ENCODE measurements at places on chromosomes 2 and 18.

- DNase-seq, result no peak
These were observed 35.4 kb upstream of the DNER start for GRCh38 chr2:229749779-229750178.

GRCh38 chr2:117714110-117714509 lies 100.4 kb upstream of the DDX18 start:
- no peak for DNase-seq

GRCh38 chr2:223601018-223601417 lies 1.1 kb downstream of the SCG2 start:
- no peak for DNase-seq

- no peak for DNase-seq
These were observed 78.9 kb upstream of the CYRIA start for GRCh38 chr2:16744521-16744920.

DNA sequence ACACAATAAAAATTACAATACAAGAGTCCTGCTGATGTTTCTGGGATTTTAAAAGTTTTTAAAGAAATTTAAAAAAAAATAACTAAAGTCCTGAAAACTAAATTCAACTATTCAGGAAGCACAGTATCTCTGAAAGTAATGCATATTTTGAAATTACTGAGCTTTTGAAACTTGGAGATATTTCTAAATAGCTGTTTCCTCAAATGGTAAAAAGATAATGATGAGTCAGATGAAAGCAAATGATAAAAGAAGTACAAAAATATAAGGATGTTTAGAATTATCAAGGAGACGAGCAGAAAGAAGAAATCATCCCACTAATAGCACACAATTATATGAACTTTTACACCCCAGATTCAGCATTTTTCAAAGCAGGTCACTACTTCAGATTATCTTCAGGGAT lies 90.2 kb upstream of the SLC25A52 start:
- no peak for DNase-seq

DNA sequence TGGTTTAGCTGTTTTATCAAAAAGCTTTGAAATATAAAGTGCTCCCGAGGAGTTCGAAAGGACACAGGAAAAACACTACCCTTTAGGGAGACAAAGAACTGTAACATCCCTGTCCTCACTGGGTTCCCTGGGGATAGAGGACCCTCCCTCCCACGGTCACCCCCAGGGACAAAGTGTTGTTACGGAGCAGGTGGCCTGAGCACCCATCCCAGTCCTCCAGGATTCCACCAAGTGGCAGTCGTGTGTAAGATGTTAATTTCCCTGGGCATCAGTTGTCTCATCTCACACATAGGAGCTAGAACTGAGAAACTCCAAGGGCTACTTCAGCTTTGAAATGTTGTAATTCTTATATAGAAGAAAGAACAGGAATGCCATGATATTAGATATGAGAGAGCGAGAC lies 137.7 kb downstream of the ALK start:
- no peak for DNase-seq

- DNase-seq, result no peak
These were observed 159.8 kb upstream of the STK17B start for GRCh38 chr2:196331143-196331542.

DNA sequence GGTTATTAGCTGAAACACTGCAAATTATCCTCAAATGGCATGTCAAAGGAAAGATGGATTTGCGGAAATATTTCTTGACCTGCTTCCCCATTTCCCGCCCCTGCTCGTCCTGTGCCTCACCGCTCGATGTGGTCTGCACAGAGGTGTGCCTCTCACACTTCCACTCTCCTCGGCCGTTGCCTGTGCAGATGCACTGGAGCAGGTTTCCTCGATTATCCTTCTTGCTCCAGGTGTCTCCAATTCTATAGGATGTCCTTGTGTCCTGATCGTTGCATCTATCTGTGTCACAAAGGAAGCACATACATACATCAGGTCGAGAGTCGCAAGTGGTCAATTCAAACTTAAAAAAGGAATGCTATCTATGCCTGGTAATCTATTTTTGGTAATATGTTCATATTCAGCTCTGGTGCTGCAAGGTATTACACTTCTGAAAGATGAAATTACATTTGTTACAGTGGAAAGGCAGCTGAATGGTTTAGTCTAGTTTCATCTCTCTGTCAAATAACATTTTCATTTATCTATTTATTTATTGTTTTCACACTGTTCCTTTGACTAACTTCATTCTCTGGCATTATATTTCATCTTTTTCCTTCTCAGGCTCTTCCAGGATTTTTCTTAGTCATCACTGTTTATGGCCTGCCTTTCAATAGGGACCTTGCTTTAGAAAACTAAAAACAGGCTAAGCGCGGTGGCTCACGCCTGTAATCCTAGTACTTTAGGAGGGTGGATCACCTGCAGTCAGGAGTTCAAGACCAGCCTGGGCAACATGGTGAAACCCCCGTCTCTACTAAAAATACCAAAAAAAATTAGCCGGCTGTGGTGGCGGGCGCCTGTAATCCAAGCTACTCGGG lies 7.6 kb downstream of the FN1 start:
- no peak for DNase-seq

DNA sequence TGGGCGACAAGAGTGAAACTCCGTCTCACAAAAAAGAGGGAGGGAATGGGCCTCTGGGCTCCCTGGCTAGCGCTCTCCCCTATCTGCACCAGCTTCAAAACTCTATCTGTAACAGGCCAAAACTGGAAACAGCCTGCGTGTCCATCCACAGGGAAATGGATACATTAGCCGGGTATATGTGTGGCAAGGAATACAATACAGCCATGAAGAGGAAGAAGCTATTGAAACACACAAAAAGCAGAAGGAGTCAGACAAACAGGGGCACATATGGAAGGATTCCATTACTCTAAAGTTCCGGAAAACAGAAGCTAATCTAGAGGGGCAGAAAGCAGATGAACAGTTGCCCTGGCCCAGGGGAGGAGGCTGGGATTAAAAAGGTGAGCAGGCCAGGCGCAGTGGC lies 24.6 kb upstream of the SLC35F6 start:
- DNase-seq, result no peak

GRCh38 chr2:102618452-102619413 lies 620 bp upstream of the SLC9A2 start:
- no peak for DNase-seq

DNA sequence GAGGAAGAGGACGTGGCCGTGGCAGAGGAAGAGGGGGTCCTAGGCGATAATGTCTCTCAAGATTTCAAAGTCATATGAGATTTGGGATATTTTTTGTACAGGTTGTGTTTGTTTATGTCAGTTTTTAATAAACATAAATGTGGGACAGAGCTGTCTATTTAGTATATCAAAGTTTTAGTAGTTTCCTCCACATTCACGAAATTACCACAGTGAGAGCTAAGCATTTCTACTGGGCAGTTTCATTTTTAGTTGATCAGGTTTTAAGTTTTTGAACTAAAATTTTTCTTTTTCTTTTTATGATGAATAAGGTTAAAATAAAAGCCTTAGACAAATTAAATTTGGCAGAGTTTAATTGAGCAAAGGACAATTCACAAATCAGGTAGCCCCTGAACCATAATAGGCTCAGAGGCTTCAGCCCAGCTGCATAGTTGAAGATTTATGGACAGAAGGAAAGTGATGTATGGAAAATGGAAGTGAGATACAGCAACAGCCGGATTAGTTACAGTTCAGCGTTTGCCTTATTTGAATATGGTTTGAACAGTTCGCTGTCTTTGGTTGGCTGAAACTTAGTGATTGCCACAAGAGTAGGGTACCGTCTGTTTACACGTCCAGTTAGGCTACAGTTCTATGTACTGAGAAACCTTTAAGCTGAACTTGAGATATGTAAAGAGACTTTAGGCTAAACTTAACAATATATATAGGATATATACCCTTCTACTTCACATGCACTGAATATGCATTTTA lies 17.1 kb downstream of the SNRPD1 start:
- no peak for DNase-seq

DNA sequence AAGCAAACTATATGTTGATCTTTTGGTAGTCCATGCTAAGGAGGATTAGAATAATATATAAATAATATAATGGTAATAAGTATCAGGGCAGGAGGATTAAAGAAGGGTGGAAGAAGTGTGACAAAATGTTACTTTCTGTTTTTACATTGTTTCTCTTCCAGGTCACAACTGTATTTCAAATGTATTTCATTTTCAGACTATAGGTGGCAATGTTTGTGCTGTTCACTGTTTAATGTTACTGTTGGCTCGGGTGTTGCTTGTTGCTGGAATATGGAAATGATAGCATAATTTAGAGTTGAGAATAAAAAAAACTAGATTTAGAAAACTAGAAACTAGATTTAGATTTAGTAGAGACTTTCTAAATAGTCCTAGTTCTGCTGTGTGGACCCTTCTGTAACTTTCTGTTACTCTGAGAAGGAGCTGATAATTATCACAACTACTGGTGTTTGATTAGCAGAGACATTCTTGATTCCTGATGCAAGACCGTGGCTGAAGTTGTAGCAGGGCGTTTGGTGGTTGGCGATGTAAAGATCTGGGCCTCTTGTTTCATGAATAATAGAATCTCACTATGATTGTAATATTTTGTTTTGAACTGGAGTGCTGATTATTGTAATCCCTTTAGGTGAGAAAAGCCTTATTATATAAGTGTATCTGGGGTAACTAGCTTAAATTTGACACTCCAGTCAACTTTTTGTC lies 7.9 kb downstream of the NEDD4L start:
- DNase-seq, result no peak

GRCh38 chr2:43898134-43898837 lies 59.5 kb downstream of the ABCG8 start:
- DNase-seq, result no peak

GRCh38 chr2:16258350-16258749 lies 318.0 kb downstream of the MYCN start:
- no peak for DNase-seq

DNA sequence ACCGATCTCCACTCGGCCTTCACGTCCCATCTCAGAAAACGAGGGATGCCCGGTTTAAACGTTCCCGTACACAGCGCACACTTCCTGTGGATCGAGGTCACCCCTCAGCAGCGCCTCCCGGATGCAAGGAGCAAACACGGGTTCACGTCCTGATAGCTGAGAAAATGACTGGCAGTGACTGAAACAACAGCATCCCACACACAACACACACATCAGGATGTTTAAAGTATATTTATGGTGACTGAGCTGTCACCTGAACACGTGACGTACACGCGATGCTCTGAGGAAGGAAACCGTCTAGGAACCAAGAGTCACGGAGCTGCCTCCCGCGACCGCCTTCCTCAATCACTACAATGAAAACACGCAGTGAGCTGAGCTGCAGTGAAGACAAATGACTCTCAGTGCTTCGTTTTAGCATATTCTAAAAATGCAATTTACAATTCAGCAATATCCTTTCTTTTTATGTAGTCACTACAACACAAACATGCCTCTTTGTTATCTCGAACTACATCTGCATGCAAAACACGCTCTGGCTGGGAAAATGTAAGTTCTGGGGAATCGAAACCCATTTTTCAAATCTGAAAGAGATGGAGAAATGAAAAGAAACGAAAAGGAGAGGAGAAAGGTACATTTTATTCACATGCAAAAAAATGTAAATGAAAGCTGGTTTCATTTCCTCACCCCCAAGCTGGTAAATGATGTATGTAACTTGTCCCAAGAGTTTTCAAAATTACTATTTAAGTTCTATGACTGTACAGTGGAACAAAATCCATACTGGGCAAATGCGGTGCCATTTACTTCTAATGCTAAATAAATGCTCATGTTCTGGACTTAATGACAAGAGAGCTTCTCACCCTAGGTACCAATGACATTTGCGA lies 19.8 kb downstream of the HDAC4 start:
- no peak for DNase-seq

DNA sequence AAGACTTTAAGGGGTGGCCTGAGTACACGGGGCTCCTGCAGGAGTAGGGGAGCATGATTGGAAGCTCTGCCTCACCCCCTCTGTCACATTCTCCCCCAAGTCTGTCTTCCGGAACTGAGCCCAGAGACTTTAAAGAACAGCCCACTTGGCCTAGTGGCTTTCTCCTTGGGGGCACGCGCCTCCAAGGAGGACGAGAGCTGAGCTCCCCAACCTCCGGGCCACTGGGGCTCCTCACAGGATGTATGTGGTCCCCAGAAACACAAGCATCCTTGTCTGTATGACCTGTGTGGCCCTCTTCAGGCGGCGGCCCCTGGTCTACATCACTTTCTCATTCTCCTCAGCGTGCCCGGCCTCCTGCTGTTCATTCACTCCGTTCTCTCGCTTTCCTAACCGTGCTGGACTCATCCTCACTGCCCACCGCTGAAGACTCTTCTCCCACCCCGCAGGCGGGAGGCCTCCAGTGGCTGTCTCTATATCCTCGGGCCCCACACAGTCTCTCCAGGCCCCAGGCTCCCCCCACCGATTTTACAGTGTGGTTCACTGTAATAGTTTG lies 23.7 kb downstream of the KCNF1 start:
- no peak for DNase-seq

DNA sequence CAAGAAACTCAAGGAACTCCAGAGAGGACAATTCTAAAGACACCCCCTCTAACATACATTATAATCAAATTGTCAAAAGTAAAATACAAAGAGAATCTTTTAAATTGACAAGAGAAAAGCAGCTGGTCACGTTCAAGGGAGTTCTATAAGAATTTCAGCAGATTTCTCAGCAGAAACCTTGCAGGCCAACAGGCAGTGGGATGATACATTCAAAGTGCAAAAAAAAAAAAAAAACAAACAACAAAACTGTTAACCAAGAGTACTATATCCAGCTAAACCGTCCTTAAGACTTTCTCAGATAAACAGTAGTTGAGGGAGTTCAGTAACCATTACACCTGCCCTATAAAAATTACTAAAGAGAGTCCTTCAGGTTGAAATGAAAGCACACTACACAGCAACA lies 33.9 kb downstream of the CCDC138 start:
- DNase-seq, result no peak

GRCh38 chr2:85230679-85231467 lies 96.9 kb downstream of the TGOLN2 start:
- no peak for DNase-seq

DNA sequence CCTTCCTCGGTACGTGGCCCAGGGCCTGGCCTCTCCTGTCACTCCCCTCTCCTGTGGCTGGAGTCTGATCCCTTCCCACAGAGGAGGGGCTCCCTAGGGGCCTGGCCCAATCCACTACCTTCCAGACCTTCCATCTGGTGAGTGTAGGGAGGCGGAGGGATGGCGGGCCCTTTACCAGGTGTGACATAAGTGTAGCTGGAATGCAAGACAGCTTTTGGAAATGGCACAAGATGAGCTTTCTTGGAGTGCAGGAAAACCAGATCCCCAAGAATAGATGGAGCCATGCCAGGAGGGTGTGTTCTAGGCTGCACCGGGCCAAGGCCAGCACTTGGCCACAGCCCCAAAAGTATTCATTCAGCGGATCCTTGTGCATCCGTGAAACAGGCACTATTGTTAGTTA lies 30.1 kb downstream of the IGFBP5 start:
- DNase-seq, result peak; percentile 6

- DNase-seq, result no peak
These were observed 568.2 kb downstream of the THSD7B start for GRCh38 chr2:137333386-137334165.

DNA sequence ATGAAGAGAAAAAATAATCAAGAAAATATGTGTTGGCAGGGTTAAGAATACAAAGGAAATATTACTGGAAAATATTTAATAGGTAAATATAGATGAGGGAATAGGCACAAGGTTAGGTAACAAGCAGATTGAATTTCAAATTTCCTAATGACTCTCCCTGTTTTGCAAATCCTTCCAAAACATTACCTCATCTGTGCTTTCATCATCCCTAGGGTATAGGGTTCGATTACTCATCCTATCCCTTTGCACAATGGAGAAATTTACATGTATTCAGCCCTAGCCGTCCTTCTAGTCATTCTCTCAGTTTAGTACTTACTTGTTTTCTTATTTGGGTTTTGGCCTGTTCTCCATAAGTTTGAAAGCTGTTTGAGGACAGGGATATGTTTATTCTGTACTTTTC lies 864.6 kb upstream of the FSHR start:
- DNase-seq, result no peak
